SK-N-SH (cell line): ENCODE measurements at places on chromosomes 12 and 14. TPM values are rescaled to one million over a fixed set of nuclear protein-coding genes. Genes with fewer than 3 reads are reported as not detected.

- H3K4me1 ChIP-seq, result no peaks in the 10 kb centered on the region
- DNase-seq, result no peak
- no peaks in the 10 kb centered on the region for H3K36me3 ChIP-seq
- H3K4me3 ChIP-seq, result no peak overlapping the region
- H3K27me3 ChIP-seq, result no peaks in the 10 kb centered on the region
These were observed 17.5 kb downstream of the STON2 start for GRCh38 chr14:81382517-81383225.

MDGA2 gene
- not detected in 2 replicates for polyA plus RNA-seq

GRCh38 chr12:11884116-11884515 is 186.6 kb upstream of the BCL2L14 start:
- H3K36me3 ChIP-seq, result peaks cover 28% of the 10 kb centered on the region; the same call in 1 of the 2 replicates
- no peaks in the 10 kb centered on the region for H3K27me3 ChIP-seq
- H3K27ac ChIP-seq, result no peak overlapping the region
- no peaks in the 10 kb centered on the region; the same call in 1 of the 2 replicates for H3K4me1 ChIP-seq
- no peak overlapping the region for H3K4me3 ChIP-seq
- no peak for DNase-seq

GRCh38 chr12:94500831-94501567 is 41.3 kb upstream of the CEP83 start:
- no peak overlapping the region for H3K4me3 ChIP-seq
- no peaks in the 10 kb centered on the region for H3K27me3 ChIP-seq
- H3K27ac ChIP-seq, result no peak overlapping the region
- H3K4me1 ChIP-seq, result no peaks in the 10 kb centered on the region

DNA sequence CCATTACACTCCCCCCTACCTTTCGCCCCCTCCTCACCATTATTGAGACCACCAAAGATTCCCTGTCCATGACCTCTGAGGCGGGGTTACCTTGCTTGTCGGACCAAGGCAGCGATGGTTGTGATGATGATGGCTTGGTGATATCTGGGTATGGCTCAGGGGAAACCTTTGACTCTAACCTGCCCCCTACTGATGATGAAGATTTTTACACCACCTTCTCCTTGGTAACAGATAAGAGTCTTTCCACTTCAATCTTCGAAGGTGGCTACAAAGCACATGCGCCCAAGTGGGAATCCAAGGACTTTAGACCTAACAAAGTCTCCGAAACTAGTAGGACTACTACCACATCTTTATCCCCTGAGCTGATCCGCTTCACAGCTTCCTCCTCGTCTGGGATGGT is 350.2 kb downstream of the DIO2 start:
- no peak overlapping the region for H3K27ac ChIP-seq
- H3K36me3 ChIP-seq, result no peaks in the 10 kb centered on the region
- H3K4me1 ChIP-seq, result no peaks in the 10 kb centered on the region
- H3K27me3 ChIP-seq, result no peaks in the 10 kb centered on the region

DNA sequence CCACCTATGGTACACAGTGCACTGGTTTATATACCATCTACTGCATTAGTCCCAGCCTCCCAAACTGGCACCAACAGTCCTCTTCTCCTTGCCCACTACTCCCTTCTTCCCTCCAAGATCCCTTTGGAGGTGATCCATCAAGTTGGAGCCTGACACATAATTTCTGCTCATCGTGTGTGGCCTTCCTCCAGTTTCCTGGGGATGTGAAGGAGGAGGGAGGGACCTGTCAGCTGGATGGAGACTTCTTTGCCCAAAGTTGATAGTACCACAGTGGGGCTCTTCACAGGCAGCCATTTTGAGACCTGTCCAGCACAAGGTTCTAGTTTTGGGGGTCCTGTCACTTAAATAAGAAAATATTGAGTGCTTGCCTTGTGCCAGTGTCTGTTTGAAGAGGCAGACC is 17.1 kb upstream of the CTDSP2 start:
- H3K4me1 ChIP-seq, result no peaks in the 10 kb centered on the region
- H3K4me3 ChIP-seq, result no peak overlapping the region
- DNase-seq, result no peak
- no peaks in the 10 kb centered on the region for H3K27me3 ChIP-seq
- no peak overlapping the region for H3K27ac ChIP-seq

DNA sequence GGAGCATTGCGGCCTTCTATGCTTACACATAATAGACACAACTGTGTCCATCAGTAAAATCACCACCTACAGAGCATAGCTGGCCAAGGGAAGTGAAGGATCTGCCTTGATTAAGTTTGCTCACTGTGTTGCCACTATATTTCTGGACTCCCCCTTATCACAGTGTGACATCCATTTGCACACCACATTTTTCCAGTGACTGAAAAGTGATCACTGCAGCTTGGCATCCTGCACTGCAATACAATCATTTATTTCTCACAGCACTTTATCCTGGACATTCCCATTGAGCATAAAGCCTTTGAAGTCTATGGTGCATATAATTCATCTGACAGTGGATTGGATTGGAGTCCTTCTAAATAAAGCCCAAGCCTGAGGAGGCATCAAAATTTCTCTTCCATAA is 217.2 kb downstream of the NOVA1 start:
- H3K4me1 ChIP-seq, result no peaks in the 10 kb centered on the region
- no peak for DNase-seq
- H3K36me3 ChIP-seq, result no peaks in the 10 kb centered on the region
- no peak overlapping the region for H3K4me3 ChIP-seq
- H3K27me3 ChIP-seq, result no peaks in the 10 kb centered on the region

ETFBKMT gene
- 1.3 and 1.6 TPM in 2 replicates for polyA plus RNA-seq

GRCh38 chr12:94128280-94128679 is 20.1 kb upstream of the PLXNC1 start:
- H3K36me3 ChIP-seq, result no peaks in the 10 kb centered on the region
- no peak for DNase-seq
- no peak overlapping the region for H3K4me3 ChIP-seq
- H3K27ac ChIP-seq, result no peak overlapping the region

DNA sequence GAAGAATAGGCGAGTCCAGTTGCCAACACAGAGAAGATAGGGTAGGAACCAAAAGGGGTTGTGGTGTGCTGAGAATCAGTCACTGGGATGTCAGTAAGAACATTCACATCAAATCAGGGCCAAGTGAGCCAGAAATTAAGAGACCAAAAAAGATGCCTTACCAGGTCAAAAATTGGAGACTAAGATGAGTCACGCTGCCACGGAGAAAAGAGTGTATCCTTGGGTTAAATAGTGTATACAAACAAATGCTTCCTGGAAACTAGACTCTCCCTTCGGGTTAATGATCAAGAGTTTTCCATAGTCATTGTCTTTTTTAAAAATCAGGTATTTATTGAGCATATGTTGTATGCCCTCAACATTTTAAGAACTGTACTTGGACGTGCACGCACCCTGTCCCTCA is 45.2 kb upstream of the BAZ1A start:
- H3K27me3 ChIP-seq, result no peaks in the 10 kb centered on the region
- no peak for DNase-seq
- no peak overlapping the region for H3K27ac ChIP-seq
- no peaks in the 10 kb centered on the region for H3K36me3 ChIP-seq
- H3K4me1 ChIP-seq, result no peaks in the 10 kb centered on the region

DNA sequence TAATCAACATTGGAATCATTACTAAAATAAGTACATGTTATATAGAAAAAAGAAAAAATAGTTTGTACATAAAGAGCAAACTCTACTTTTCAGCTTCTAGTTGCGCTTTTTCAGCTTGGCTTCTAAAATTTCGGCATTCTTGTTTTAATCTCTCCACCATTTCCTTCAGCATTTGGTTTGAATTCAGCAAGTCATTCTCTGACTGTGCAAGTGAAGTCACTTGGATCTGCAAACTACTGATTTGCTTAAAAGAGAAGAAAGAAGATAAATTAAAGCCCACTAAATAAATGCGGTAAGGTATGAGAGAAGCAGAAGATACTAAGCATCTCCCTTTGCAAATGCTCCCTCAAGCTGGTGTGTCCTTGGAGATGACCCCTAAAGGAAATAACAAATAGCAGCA is 126.3 kb downstream of the CEP83 start:
- no peak overlapping the region for H3K27ac ChIP-seq
- peaks cover 4% of the 10 kb centered on the region; the same call in 1 of the 2 replicates for H3K36me3 ChIP-seq
- H3K27me3 ChIP-seq, result no peaks in the 10 kb centered on the region
- no peak overlapping the region for H3K4me3 ChIP-seq

- H3K27me3 ChIP-seq, result no peaks in the 10 kb centered on the region
- H3K4me1 ChIP-seq, result no peaks in the 10 kb centered on the region
- DNase-seq, result no peak
- no peak overlapping the region for H3K4me3 ChIP-seq
- H3K36me3 ChIP-seq, result peaks cover 90% of the 10 kb centered on the region
These were observed 41.6 kb downstream of the TBK1 start for GRCh38 chr12:64493513-64493912.

GRCh38 chr12:89238593-89238992 is 113.7 kb downstream of the DUSP6 start:
- H3K4me3 ChIP-seq, result no peak overlapping the region
- H3K4me1 ChIP-seq, result peaks cover 14% of the 10 kb centered on the region; the same call in 1 of the 2 replicates
- H3K27ac ChIP-seq, result no peak overlapping the region; the same call in 1 of the 2 replicates
- no peaks in the 10 kb centered on the region for H3K36me3 ChIP-seq
- DNase-seq, result no peak

DNA sequence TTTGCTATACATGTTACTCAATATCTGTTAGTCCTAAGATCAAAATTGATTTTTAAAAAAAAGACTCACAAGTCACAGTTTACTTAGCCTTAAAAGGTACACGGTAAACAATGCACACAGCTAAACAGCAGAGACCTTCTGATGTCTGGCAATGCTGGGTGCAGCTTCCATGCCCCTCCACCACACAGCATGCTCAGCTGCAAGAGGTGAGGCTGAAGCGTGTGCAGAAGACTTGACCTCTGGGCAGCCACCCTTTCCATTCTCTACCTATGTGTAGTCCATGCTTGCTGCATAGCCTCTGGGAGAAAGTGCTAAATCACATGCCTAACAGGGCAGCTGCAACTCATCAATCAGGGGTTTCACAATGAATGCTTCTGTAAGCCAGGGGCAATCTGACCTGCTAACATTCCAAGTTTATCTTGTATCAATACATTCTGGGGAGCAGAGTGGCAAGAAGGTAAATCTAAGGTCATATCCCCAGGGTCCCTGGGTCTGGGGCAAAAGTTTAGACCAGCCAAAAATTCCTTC is 44.5 kb upstream of the AMN1 start:
- no peaks in the 10 kb centered on the region for H3K27me3 ChIP-seq
- H3K36me3 ChIP-seq, result no peaks in the 10 kb centered on the region
- no peak overlapping the region for H3K4me3 ChIP-seq
- peak; percentile 30 for DNase-seq
- peaks cover 9% of the 10 kb centered on the region; the same call in 1 of the 2 replicates for H3K4me1 ChIP-seq

DNA sequence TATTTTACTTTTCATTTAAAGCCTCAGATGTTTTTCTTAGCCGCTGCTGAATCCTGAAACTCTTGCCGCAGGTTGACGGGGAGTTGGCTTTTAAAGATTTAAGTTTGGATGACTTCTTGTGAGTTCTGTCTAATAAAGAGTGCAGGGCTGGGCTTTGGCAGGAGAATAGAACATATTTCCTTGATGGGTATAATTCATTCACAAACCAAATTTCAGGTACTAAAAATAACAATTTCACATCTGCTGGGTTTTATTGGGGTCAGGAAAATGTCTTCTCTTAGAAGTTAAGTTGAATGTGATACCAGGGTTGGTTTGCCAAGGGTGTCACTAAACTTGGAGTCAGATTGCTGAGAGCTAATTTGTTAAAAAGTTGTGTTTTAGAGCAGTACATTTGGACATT is 9.7 kb downstream of the SP1 start:
- peaks cover 27% of the 10 kb centered on the region for H3K36me3 ChIP-seq
- DNase-seq, result no peak
- H3K4me3 ChIP-seq, result no peak overlapping the region
- peaks cover 8% of the 10 kb centered on the region for H3K4me1 ChIP-seq
- peak overlapping the region; percentile 84 for H3K27ac ChIP-seq
- no peaks in the 10 kb centered on the region for H3K27me3 ChIP-seq

DNA sequence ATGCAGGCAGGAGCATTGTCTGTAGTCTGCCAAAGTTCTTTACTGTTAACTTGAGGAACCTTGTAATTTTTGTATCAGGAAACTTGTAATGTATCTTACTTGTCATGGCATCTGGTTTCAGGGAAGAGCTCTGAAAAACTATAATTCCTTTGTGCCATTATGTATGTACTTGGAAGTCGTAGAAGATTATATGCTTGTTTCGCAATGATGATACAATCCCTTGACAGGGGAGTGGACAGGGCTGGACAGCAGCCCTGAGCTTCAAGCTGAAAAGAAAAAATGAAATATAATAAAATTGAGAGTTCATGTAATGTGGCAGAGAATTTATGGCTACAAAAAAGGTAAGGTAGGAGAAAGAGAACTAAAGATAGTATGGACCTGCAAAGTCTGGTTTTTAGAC is 7.4 kb upstream of the DLGAP5 start:
- H3K27me3 ChIP-seq, result no peaks in the 10 kb centered on the region
- H3K4me1 ChIP-seq, result no peaks in the 10 kb centered on the region
- no peak for DNase-seq
- no peak overlapping the region for H3K27ac ChIP-seq
- no peak overlapping the region for H3K4me3 ChIP-seq
- no peaks in the 10 kb centered on the region for H3K36me3 ChIP-seq

- H3K4me3 ChIP-seq, result no peak overlapping the region
- H3K27ac ChIP-seq, result no peak overlapping the region
- H3K36me3 ChIP-seq, result no peaks in the 10 kb centered on the region
- peaks cover 13% of the 10 kb centered on the region for H3K4me1 ChIP-seq
- no peak for DNase-seq
These were observed 5.8 kb upstream of the EGLN3 start for GRCh38 chr14:33956640-33957039.
